ENCODE measurements at places on chromosomes 5 and 9. TPM values are rescaled to one million over a fixed set of nuclear protein-coding genes. Genes with fewer than 3 reads are reported as not detected.

The OCLN gene
- total RNA-seq = 0.10 TPM

The PRR7 gene
- 38.7 TPM for total RNA-seq

The SH3RF2 gene
- total RNA-seq = 1.1 TPM

The SEMA6A gene
- total RNA-seq = 0.27 TPM

The FAM78A gene
- 7.0 TPM for total RNA-seq

The TOR4A gene
- 3.6 TPM for total RNA-seq

The NMUR2 gene
- not detected for total RNA-seq

The CCDC171 gene
- total RNA-seq = 1.1 TPM

The TNC gene
- total RNA-seq = 2.0 TPM

The PRDM9 gene
- not detected for total RNA-seq

The PHPT1 gene
- 106 TPM for total RNA-seq

The CDHR2 gene
- not detected for total RNA-seq

The CTSV gene
- total RNA-seq = 0.83 TPM

The ENTPD8 gene
- total RNA-seq = 0.31 TPM

The TAF11L3 gene
- not detected for total RNA-seq
